Kidney tubule cell (primary cell): ENCODE measurements at places on chromosomes 2 and 18.

GRCh38 chr18:58578321-58578720 lies 50.6 kb downstream of the ALPK2 start:
- DNase-seq: no peak

DNA sequence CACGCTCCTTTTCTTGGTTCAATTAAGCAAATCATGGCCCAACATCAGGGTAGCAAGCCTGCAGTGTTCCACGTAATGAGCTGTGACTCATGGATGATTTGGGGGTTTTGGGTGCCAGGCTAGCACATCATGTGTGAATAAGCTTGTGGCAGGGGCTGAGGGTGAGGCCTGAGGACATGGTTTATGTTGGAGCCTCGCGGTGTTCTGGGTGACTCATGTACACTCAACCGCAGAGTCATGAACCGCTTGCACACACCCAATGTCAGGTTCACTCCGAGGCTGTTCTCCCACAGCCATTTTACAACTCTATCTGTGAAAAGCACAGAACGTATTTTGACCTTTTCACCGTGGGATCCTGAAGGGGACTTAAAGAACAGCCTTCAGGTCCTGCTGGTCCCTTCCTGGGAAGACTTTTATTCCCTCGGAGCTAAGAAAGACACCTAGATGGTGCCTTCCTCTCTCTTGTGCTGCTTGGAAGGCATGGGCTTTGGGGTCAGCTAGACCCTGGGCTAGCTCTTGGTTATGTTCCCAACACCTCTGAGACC lies 139.9 kb upstream of the ZEB2 start:
- peak; percentile 78 for DNase-seq

GRCh38 chr2:28974252-28974651 lies 6.8 kb upstream of the TOGARAM2 start:
- no peak for DNase-seq

GRCh38 chr2:237968048-237968862 lies 1.4 kb downstream of the UBE2F start:
- peak; percentile 54 for DNase-seq

DNA sequence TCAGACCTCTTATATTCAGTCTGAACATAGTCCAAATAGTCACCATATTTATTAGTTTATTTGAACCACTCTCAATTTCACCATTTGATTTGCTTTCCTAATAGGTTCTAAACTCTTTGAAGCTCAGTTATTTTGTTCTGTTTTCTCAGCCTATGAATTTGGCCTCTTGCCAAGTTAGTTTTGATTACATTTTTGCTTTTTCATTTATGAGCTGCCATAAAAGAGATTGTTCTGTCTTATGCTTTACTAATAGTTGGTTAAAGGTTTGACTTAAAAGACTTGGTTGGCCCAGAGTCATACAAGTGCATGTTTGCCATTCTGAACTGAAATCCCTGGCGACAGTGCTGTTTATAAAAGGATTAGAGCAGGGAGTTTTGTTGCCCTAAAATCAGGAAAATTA lies 85.9 kb upstream of the RANBP2 start:
- DNase-seq: no peak

- no peak for DNase-seq
Measured at GRCh38 chr2:67792191-67792590, 270.6 kb downstream of the C1D start.

DNA sequence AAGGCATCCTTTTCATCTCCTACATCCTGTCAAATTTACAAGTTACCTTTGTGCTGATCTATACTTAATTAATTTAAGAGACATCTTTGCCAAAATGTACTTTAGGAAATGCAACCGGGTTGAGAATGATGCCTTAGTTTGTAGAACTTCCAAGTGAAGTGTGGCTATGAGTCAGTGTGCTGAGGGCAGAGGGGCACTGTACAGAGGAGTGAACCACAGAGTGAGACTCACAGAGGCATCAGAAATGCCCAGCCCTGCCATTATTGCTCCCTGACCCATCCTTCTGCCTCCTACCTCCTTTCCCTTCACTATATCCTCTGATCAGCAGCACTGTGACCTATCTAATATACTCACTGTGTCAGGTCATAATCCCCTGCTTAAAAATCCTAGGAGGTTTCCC lies 320.1 kb downstream of the LRRTM1 start:
- DNase-seq: no peak

DNA sequence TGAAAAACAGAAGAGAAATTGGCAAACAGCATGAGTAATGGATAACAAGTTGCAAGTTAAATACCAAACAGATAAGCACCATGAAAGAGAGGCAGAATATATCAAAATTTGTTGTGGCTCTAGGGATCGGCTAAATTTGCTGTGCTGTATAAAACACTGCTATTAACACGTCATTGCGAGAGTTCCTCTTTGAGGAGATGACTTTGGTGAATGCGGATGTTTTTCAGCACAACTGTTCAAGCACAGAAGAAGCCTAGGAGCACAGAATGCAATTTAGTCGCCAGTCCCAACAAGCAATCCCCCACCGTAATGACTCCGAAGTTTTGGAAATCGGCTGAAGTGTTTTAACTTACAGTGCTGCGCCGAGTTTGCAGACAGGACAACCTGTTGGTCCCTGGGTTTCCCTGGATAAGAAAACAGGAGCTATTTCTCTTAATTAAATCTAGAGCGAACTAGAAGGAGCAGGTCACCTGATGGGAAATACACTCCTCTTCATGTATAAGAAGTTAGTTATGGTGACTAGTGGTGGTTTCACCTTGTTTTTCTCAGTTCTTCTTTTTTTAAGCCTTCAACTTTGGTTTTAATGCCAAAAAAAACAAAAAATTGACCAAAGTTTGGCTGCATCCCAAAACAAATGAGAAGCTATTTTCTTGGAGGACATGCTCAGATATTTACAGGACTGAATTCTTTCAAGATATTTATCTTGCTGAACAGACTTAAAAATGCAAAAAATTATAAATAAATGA lies 454.1 kb upstream of the SALL3 start:
- DNase-seq: no peak

- no peak for DNase-seq
Measured at GRCh38 chr2:147603876-147604275, 241.0 kb upstream of the ACVR2A start.
